ENCODE measurements at places on chromosomes 2 and 18.

GRCh38 chr2:106970471-106971261 is 84.7 kb upstream of the ST6GAL2 start:
- no peak for DNase-seq

DNA sequence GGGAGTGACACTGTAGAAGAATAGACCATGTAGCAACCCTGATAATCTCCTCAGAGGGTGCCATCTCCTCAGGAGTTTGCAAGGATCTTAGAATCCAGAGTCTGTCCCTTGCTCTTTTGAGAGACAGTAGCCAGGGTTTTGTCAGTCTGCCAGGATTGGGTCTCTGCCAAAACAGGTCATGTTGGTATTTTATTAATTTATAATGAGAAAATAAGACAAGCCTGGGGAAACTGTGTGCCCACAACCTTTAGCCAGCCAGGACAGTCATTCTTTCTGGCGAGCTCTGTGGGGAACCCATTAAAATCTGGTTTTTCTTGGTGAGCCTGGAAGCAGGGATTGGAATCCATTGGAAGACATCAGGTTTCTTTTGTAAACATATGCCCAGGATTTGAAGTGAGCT is 78.6 kb downstream of the PTPRM start:
- DNase-seq: no peak

GRCh38 chr2:71614976-71615766 is 161.8 kb downstream of the DYSF start:
- no peak for DNase-seq

GRCh38 chr2:9174771-9175437 is 31.7 kb upstream of the ASAP2 start:
- DNase-seq: peak; percentile 34

- no peak for DNase-seq
Measured at GRCh38 chr18:6755107-6755506, 25.6 kb downstream of the ARHGAP28 start.

DNA sequence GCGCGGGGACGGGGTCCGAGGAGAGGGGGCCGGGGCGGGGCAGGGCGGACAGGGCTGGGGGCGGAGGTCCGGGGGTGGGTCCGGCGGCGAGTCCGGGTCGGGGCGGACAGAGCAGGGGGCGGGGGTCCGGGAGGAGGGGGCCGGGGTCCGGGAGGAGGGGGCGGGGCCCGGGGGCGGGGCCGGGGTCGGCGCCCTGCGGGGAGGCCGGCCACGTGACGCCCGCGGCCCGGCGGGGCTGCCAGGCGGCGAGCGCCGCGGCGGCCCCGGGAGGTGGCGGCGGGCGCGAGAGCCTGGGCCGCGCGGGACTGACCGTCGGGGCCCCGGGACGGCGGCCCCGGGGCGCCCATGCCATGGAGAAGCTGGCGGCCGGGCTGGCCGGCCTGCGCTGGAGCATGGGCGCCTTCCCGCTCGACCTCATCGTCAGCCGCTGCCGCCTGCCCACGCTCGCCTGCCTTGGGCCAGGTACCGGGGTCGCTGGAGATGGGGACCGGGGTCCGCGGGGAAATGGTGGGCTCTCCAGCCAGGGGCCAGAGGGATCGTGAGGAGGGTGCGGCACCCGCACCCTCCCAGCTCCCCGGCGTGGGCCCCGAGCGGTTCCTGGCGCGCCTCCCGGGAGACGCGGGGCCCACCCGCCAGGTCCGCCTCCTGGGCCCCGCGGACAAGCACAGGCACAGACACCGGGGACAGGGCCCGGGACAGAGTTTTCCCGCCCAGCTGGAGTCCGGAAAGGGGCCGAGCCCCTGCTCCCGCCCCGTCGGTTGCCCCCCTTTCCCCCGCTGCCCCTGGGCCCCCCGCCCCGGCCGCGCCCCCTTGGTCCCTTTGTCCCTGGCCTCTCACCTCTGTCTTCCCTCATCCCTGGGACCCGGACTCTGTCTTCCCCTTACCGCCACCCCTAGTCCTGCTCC is at the start of gene GAREM2:
GAREM2 (plus strand) TSS at position 218 of the 905 bp plus-strand sequence; CDS start at position 351, 133 bp downstream.
- DNase-seq: no peak

- DNase-seq: no peak
Measured at GRCh38 chr2:217705461-217705860, 297.3 kb downstream of the TNS1 start.

DNA sequence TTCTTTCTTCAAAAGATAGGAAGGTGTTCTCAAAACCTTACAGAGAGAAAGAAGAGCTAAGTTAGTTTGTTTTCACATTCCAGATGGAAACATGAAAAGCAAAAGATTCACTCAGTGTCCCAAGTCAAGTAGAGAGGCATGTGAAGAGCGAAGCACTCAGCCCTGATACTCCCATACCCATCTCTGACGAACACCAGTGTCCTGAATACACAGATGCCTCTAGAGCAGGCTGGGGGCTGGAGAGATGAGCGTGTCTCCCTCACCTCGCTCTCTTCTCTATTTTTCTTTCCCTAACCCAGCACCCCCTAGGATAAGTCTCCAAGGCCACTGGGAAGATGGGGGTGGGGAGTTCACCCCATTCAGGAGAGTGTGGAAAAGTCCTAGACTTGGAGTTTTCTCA is 227.8 kb downstream of the TMEM163 start:
- no peak for DNase-seq

- DNase-seq: no peak
Measured at GRCh38 chr2:74902281-74902860, 56.1 kb upstream of the POLE4 start.

DNA sequence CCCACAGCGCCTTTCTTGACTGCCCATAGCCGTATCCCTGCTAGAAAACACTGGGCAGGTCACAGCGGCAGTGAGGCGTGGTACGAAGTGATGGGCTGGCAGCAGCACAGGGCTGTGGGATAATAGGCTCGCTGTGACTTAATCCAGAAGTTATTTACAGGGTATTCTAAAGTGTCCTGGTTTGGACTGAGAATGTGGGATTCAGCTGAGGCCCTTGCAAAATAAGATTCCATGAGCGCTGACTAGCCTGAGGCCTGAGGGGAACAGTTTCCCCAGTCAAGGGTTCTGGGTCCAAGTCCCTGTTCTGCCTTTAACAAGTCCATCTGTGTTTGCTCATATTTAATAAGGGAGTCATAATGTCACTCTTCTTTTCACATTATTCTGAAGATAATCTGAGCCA is 34.6 kb downstream of the SETBP1 start:
- no peak for DNase-seq

GRCh38 chr2:228318218-228318617 is 136.7 kb upstream of the SPHKAP start:
- peak; percentile 12 for DNase-seq

GRCh38 chr2:145875016-145875415 is 1355.1 kb upstream of the ZEB2 start:
- DNase-seq: no peak

DNA sequence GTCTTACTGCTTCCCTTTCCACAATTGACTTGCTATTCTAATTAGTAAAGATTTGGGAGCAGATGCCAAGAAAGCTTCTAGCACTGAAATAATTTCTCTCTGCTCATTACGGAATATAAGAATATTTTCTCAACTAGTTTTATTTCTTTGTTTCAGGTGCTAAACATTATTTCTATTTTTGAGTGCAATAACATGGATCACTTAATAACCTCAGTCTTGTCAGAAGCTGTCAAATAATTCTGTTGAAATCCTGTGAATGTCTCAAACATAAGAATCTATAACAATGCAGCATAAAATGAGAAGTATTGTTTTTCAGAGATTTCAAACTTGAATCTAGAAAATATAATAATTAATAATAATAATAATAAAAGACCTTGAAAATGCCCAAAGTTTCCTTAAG is 1221.0 kb downstream of the DSC3 start:
- no peak for DNase-seq

DNA sequence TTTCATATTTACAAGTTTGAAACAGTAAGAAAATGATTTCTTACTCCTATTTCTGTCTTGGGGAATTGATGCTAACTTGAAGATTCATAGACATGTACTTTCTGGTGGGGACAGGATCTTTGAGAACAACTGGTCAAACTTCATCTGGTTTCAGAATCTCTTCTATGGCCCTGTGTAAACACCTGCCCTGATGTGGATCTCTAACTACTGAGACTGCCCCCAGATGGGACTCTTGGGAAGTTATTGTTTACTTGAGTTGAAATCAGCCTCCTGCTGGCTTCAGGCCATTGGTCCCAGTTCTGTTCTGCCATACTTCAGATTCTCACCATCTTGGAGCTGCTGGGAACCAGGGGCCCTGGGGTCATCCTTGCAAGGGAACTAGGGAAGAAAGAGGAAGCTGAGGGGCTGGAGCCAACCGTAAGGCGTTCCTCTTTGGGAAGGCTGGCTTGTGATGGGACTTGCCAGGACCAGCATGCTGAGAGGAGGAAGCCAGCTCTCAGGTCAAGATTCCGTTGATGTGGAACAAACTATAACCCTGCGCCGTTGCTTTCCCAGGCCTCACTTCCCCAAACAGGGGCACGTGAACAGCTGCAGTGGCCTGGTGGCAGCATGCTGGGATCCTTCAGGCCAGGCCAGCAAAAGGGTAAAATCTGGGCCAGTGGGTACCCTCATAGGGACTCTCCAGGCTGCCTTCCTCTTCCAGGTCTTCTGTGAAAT is 135.5 kb upstream of the CXCR4 start:
- DNase-seq: no peak

- DNase-seq: no peak
Measured at GRCh38 chr2:190887089-190887488, 6.5 kb downstream of the GLS start.

- DNase-seq: peak; percentile 5
Measured at GRCh38 chr2:219352448-219353023, 20.0 kb upstream of the RESP18 start.

DNA sequence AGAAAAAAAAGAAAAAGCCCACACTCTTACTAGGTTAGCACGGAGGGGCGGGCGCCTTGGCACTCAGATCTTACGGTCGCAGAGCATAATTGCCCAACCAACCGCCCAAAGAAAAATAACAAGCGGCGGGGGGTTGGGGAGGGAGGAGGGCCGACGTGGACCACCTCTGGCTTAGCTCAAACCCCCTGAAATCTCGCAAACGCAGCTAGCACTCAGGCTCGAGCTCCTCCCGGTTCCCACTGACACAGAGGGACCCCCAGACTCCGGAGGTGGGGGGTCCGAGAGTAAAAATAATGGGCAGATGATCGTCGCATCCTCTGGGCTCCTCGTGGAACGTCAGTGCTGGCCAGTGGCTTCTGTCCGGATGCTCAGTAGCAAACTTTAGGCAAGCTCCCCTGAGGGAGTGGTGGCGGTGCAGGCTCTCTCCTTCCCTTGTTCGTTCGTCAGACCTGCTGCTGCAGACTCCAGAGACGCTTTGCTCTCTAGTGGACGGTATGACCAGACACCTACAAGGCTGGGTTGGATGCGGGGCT is 12.0 kb downstream of the CATIP start:
- DNase-seq: no peak

DNA sequence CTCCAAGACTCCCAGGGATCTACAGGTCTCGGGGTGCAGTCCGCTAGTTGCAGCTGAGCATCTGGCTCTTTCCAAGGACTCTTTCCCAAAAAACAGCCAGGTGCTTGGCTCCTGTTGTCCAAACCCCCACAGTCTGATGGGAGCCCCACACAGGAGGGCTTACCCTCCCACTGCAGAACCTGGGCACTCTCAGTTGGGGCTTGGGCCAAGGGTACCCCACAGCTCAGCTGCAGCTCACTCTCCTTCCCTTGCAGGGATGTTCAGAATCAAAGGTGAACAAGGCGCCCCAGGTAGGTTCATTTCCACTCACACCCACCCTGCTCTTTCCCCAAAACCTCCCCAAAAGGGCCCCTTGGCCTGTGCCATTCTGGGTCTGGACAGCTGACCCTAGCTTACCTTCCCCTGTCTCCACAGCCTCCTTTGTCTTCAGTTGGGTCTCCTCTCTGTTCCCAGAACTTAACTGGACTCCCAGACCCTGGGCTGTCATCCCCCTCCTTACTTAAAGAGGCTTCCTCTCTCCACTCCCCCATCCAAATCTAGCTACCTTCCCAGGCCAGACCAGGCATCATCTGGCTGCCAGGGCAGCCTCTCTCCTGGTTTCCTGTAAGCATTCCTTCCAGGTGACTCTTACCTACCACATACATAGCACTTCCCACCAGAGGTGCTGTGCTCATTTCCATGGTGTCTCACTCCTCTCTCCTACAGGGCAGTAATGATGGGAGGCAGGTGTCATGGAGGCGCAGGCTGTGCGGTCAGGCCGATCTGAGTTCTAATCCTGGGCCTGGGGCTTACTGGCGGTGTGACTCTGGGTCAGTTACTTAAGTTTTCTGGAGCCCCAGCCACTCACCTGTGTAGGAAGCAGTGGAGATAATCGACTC is 29.5 kb downstream of the MARCO start:
- no peak for DNase-seq

DNA sequence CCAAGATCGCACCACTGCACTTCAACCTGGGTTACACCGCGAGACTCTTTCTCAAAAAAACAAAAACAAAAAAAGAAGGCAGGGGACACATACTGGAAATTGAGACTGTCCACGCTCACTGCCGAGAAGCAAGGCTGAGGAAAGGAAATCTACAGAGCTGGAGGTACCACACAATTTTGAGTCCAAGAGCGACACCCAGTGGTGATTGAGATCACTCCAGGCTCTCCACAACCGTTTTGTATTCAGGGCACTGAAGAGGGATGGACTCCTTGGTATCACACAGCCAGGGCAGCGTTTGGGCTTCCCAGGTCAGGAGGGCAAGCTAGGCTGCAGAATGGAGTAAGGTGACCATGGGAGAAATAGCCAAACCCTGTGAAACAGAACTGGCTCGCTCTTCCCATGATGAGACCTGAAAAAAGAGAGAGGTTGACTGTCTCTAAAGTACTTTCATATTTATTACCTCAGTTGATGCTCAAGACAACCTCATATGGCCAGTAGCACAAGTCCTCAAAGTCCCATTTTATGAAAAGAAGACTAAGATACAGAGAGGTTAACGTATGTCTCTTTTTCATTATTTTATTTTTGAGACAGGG is 74.5 kb upstream of the YPEL5 start:
- peak; percentile 65 for DNase-seq

DNA sequence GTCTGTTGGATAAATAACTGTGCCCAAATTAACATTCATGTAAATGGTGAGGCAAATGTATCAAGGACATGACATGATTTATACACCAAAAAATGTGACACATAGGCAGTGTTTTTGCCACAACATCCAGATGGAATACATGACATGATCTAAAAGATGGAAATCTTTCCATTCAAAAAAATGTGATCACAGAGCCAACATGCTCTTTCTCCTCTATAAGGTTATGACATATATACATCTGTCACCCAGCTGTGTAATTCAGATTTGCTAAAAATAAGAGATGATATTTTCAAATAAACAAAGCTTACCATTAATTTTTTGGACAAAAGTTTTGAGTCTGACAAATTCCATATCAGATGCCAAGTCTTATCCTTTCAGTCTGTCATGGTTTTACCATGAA is 95.5 kb upstream of the COL3A1 start:
- no peak for DNase-seq

- no peak for DNase-seq
Measured at GRCh38 chr2:65103013-65103715, 26.7 kb downstream of the RAB1A start.
